Adrenal gland (tissue), 19 donors: ENCODE measurements at places on chromosomes 2 and 18.

DNA sequence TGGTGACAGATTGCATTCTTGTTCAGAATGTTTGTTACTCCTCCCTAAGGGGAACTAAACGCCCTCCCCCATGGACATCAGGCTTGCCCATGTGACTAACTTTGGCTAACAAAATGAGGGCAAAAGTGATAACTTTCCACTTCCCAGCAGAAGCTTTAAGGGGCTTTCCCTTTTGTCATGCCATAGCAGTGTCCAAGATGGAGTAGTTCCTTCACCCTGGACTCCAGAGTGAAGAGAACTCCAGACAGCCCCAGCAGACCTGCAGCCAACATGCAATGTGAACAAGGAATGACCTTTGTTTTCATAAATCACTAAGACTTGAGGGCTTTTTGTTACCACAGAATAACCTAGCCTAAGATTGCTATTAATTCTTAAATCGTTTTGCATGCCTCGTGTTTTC is 163.5 kb downstream of the ZEB2 start:
- peak; percentile 13 for DNase-seq

DNA sequence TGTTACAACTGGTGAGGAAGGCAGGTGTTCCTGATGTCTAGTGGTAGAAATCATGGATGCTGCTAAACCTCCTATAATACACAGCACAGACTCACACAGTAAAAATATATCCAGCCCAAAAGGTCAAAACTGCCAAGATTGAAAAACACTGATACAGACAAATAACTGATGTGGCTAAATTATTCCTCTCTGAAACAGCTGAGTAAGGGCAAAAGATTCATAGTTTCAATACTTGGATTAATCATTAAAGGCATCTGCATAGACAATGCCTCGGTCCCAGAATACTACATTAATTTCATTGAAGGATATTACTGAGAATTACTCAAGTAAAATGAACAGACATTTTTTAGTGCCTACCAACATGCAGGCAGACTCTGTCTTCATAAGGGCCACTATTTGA is 180.7 kb upstream of the CRIM1 start:
- DNase-seq = no peak

- peak; percentile 24 for DNase-seq
Observed at GRCh38 chr2:71894261-71894660, 253.4 kb downstream of the CYP26B1 start.

GRCh38 chr2:1521191-1521877 is 108.1 kb downstream of the TPO start:
- DNase-seq = no peak

GRCh38 chr2:134462791-134463698 is 209.2 kb downstream of the MGAT5 start:
- DNase-seq = no peak

DNA sequence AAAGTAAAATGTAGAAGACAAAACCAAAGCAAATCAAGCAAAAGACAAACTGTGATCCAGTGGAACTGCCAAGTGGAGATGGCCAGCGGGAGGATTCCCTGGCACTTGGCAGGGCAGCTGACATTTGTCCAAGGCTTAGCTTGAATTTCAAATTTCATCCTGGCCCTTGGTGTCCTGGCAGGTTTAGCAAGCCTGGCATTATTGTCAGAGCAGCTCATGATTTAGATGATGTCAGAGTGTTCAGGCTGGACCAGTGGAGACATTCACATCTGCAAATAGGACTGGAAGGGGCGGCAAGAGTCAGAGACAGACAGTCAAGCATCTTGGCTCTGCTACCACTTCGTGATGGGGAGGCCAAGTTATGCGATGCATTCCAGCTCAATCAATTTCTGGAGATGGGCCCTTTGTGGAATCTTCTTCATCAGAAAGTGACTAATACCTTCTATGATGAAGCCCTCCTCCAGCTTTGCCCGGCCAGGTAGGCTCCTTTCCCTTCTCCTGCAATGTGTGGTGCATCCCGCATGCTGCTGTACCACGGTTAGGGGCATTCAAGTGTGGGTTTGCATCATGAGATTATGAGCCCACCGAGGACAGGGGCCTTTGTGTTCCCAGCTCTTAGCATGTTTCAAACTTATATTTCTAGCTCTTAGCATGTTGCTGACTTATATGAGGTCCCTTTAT is 199.7 kb downstream of the ANKRD30B start:
- no peak for DNase-seq

DNA sequence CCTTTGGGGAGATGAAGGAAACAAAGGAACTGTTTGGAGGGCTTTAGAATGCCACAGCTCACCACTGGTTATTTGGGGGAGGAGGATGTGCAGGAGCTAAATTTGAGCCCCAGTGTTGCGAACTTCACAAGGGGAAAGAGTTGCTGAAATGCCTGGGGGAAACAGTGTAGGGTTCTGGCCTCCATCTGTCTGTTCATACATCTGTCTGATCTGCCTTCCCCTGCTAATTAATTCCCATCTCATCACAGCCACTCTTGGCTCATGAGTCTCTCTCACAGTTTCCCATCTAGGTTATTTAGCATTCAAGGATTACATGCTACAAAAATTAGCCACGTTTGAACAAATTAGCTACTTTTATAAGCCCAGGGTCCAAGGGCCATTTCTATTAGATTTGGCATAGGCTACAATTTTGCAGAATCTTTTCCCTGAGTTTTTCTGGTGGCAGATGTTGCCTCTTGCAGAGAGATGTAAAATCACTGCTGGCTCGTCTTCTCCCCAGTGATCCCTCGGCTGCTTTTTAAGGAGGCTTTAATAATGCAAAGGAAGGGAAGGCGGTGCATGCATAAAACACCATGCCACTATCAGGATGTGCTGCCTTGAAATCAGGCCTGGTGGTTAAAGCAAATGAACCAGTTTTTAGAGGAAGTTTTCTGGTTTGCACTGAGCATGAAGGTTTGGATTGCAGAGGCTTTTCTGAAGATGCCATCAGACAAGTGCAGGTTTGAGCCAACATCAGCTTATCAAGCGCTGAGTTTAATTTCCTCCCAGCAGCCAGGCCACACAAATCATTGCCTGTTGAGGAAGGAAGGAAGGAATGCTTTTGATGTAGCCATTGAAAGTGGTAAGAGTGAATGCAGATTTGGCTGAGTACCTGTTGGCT is 35.0 kb downstream of the ADD2 start:
- DNase-seq = no peak
